ENCODE measurements at places on chromosomes 6 and 20.

- H3K36me3 ChIP-seq: no peaks in the 10 kb centered on the region
- no peak overlapping the region for H3K27ac ChIP-seq
- no peaks in the 10 kb centered on the region for H3K27me3 ChIP-seq
- H3K4me3 ChIP-seq: no peak overlapping the region
Observed at GRCh38 chr6:52871621-52872020, 31.0 kb upstream of the GSTA5 start.

DNA sequence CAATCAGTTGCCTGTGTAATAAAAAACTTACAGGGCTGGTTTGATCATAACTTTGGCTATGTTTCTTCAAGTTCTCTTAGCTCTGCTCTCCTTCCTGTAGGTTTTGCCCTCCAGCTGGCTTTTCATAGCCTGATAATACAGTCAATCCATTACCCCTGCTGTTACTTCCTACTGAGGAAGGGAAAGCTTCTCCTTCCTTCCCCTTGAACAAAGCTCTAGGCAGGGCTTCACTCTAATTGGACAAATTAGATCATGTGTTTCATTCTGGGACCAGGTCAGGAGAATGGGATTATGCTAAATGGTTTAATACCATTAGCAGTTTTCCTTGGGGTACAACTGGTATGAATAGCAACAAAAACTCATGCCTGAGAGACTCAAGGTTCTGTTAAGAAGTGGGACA, 106.8 kb upstream of the MCHR2 start:
- DNase-seq: no peak
- H3K36me3 ChIP-seq: no peaks in the 10 kb centered on the region
- H3K4me1 ChIP-seq: no peaks in the 10 kb centered on the region
- no peaks in the 10 kb centered on the region for H3K27me3 ChIP-seq
- no peak overlapping the region for H3K4me3 ChIP-seq

GRCh38 chr20:43787937-43788336, 61.1 kb upstream of the GTSF1L start:
- DNase-seq: no peak
- H3K27ac ChIP-seq: no peak overlapping the region
- H3K4me1 ChIP-seq: no peaks in the 10 kb centered on the region
- H3K36me3 ChIP-seq: no peaks in the 10 kb centered on the region
- H3K4me3 ChIP-seq: no peak overlapping the region

DNA sequence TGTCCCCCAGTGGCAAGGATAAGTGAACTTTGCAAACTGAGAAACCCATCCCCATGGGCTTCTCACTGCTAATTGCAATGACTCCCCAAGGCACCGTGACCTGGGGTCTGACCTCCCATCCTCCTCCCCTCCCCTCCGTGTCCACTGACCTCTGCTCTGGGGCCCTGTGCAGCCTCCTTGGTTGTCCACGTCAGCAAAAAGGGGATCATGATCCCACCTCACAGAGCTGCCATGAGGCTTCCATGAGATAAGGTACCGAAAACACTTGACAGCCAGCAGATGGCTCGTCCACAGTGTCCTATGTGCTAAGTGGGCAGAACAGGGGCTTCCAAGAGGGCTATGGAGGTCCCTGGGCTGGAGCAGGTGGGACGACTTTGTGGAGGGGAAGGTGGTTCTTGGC, 104.5 kb downstream of the GRM4 start:
- no peaks in the 10 kb centered on the region for H3K27me3 ChIP-seq
- no peaks in the 10 kb centered on the region for H3K4me1 ChIP-seq
- H3K36me3 ChIP-seq: no peaks in the 10 kb centered on the region
- no peak for DNase-seq

GRCh38 chr6:113631666-113632065, 225.5 kb upstream of the MARCKS start:
- H3K27me3 ChIP-seq: no peaks in the 10 kb centered on the region
- no peak overlapping the region for H3K27ac ChIP-seq
- no peak overlapping the region for H3K4me3 ChIP-seq
- H3K36me3 ChIP-seq: no peaks in the 10 kb centered on the region
- peaks cover 13% of the 10 kb centered on the region for H3K4me1 ChIP-seq

GRCh38 chr6:83518816-83519480, 6.6 kb downstream of the PRSS35 start:
- H3K27ac ChIP-seq: no peak overlapping the region
- H3K4me1 ChIP-seq: peaks cover 2% of the 10 kb centered on the region
- no peaks in the 10 kb centered on the region for H3K36me3 ChIP-seq
- no peak overlapping the region for H3K4me3 ChIP-seq
- H3K27me3 ChIP-seq: no peaks in the 10 kb centered on the region
- DNase-seq: no peak

DNA sequence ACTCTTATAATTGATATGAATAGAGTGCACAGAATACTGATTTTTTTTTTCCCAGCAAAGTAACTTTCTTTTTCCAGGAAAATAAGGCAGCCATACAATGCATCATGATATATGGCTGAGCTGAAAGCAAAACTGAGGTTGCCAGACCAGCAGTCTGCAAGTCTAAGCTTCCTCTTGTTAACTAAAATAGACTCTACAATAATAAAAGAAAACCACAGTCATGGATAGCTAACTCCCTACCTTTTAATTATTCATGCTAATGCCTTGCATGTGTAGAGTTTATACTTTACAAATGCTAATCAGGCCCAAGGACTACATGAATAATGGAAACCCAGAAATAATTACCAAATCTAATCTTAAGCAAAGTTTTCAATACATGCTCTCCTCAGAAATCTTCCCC, 47.4 kb downstream of the MAP7 start:
- DNase-seq: no peak
- no peaks in the 10 kb centered on the region for H3K27me3 ChIP-seq
- H3K36me3 ChIP-seq: no peaks in the 10 kb centered on the region
- no peak overlapping the region for H3K4me3 ChIP-seq

GRCh38 chr6:108762394-108762793, 85.8 kb upstream of the ARMC2 start:
- H3K4me3 ChIP-seq: no peak overlapping the region
- H3K27me3 ChIP-seq: no peaks in the 10 kb centered on the region
- no peaks in the 10 kb centered on the region for H3K4me1 ChIP-seq
- no peak for DNase-seq
- no peaks in the 10 kb centered on the region for H3K36me3 ChIP-seq

- no peak overlapping the region for H3K4me3 ChIP-seq
- H3K27ac ChIP-seq: no peak overlapping the region
- no peak for DNase-seq
- H3K27me3 ChIP-seq: no peaks in the 10 kb centered on the region
- no peaks in the 10 kb centered on the region for H3K4me1 ChIP-seq
Observed at GRCh38 chr6:129875610-129876520, 14.8 kb upstream of the TMEM244 start.

GRCh38 chr6:37480951-37481534, 18.6 kb downstream of the CCDC167 start:
- DNase-seq: no peak
- H3K27ac ChIP-seq: no peak overlapping the region
- no peaks in the 10 kb centered on the region for H3K4me1 ChIP-seq
- no peaks in the 10 kb centered on the region for H3K27me3 ChIP-seq
- H3K36me3 ChIP-seq: no peaks in the 10 kb centered on the region

DNA sequence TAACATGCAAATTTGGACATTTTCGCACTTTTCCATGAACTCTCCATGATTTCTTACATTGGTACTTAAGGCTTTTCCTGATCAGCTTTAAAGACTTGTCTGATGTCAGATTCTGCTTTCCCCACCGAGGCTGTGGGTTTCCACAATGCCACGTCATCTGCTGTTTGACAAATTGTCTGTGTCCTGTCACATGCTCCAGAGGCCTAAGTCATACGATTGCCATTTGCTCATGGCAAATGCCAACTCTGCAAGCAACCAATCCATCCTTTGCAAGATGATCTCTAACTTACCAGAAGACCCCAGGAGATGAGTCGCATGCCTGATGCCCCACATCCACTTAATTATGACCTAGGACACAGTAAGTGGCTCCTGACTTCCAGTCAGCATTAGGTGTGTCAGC, 556.5 kb downstream of the BMP2 start:
- no peaks in the 10 kb centered on the region for H3K27me3 ChIP-seq
- no peak overlapping the region for H3K27ac ChIP-seq
- H3K4me3 ChIP-seq: no peak overlapping the region
- no peak for DNase-seq
- H3K36me3 ChIP-seq: no peaks in the 10 kb centered on the region

DNA sequence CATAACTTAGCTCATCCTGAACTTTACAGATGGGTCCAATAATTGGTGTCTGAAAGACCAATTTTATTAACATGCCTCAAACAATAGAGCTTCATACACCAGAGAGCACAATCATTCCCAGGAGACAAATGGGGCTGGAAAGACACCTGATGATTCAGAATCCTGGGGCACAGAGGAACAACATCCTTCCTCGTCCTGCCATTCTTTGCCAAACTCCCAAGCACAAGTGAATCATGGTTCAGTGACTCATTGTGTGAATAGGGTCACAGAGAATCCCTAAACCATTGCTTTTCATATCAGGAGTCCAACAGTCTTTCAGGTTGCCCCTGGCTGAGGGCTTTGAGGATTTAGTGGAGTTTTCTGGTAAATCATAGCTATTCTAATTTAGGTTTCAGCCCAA, 266.4 kb upstream of the BMP2 start:
- no peak overlapping the region for H3K4me3 ChIP-seq
- no peaks in the 10 kb centered on the region for H3K4me1 ChIP-seq
- no peak overlapping the region for H3K27ac ChIP-seq
- no peak for DNase-seq
- no peaks in the 10 kb centered on the region for H3K36me3 ChIP-seq
- no peaks in the 10 kb centered on the region for H3K27me3 ChIP-seq

DNA sequence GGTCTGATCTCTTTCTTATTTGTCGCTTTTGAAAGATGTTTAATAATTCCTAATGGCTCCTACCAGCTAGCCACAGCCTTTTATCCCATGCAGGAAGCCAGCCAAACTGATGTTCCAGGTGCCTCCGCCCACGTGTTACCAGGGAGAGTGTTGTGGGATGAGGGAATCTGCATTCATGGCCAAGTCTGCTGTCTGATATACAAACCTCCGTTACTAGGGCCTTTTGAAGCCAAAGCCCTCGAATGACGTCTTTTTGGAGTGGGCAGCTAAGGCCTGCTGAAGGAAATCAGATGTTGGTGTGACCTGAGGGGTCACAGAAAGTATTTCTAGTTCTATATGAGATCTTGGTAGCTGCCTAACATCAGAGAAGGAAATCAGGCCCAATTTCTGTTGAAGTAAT, 21.3 kb downstream of the STK35 start:
- no peak for DNase-seq
- no peaks in the 10 kb centered on the region for H3K36me3 ChIP-seq

- H3K4me1 ChIP-seq: no peaks in the 10 kb centered on the region
- no peaks in the 10 kb centered on the region for H3K27me3 ChIP-seq
- no peak for DNase-seq
- no peaks in the 10 kb centered on the region for H3K36me3 ChIP-seq
- no peak overlapping the region for H3K4me3 ChIP-seq
- H3K27ac ChIP-seq: no peak overlapping the region
Observed at GRCh38 chr6:938271-938905, 245.4 kb upstream of the EXOC2 start.

GRCh38 chr6:169623975-169624374, 77.9 kb downstream of the WDR27 start:
- H3K4me3 ChIP-seq: no peak overlapping the region
- DNase-seq: no peak
- H3K4me1 ChIP-seq: no peaks in the 10 kb centered on the region
- no peak overlapping the region for H3K27ac ChIP-seq
- H3K27me3 ChIP-seq: no peaks in the 10 kb centered on the region

DNA sequence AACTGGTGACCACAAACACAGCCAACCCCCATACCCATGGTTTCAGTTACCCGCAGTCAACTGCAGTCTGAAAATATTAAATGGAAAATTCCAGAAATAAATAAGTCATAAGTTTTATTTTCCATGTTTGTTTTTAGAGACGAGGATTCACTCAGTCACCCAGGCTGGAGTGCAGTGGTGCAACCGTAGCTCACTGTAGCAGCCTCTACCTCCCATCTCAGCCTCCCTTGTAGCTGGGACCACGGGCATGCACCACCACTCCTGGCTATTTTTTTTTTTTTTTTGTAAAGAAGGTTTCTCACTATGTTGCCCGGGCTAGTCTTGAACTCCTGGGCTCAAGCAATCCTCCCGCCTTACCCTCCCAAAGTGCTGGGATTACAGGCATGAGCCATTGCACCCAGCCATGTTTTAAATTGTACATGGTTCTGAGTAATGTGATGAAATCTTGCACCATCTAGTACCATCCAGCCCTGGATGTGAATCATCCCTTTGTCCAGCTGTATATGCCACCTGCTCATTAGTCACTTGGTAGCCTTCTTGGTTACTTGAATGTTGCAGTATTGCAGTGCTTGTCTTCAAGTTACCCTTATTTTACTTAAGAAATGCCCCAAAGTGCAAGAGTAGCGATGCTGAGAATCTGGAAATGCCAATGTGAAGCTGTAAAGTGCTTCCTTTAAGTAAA, 14.5 kb downstream of the CSNK2A1 start:
- H3K27ac ChIP-seq: no peak overlapping the region
- no peak for DNase-seq
- no peaks in the 10 kb centered on the region for H3K36me3 ChIP-seq
- no peaks in the 10 kb centered on the region for H3K4me1 ChIP-seq

- no peak for DNase-seq
- no peaks in the 10 kb centered on the region for H3K27me3 ChIP-seq
- no peaks in the 10 kb centered on the region for H3K36me3 ChIP-seq
- no peak overlapping the region for H3K27ac ChIP-seq
- H3K4me3 ChIP-seq: no peak overlapping the region
Observed at GRCh38 chr20:58393299-58393698, 4.3 kb downstream of the VAPB start.

DNA sequence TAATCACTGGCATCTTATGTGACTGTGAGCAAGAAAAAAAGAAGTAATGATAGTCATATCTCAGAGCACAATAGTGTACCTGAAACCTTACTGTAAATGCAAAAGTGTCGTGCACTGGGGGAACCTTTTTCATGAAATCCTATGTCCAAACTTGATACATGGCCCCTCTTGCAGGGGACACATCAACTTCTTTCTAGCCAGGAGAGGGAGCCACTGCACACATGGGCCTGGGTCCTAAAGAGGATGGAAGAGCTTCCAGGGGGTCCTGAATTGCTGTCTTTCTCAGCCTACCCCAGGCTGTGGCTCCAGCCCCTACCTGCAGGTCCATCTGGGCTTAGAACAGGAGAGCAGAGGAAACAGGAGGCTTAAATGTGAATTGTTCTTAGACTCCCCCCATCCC, 165.7 kb downstream of the SOD2 start:
- no peak for DNase-seq
- H3K27me3 ChIP-seq: peaks cover 2% of the 10 kb centered on the region
- no peaks in the 10 kb centered on the region for H3K4me1 ChIP-seq
- H3K36me3 ChIP-seq: no peaks in the 10 kb centered on the region

- no peaks in the 10 kb centered on the region for H3K36me3 ChIP-seq
- no peak overlapping the region for H3K27ac ChIP-seq
- no peak for DNase-seq
- H3K4me3 ChIP-seq: no peak overlapping the region
- no peaks in the 10 kb centered on the region for H3K4me1 ChIP-seq
Observed at GRCh38 chr6:41275489-41275888, 11.0 kb downstream of the TREM1 start.

GRCh38 chr20:46375771-46376170, 30.6 kb downstream of the ELMO2 start:
- H3K4me3 ChIP-seq: no peak overlapping the region
- DNase-seq: no peak
- no peaks in the 10 kb centered on the region for H3K4me1 ChIP-seq
- H3K36me3 ChIP-seq: peaks cover 22% of the 10 kb centered on the region
